Fibroblast of pulmonary artery (primary cell): ENCODE measurements at places on chromosomes 4 and X.
A peak's percentile ranks its signal among the peaks of the same experiment; 100 is the strongest.

GRCh38 chr4:147969573-147970385 lies 237.9 kb downstream of the ARHGAP10 start:
- no peak for DNase-seq

GRCh38 chrX:141989815-141990214 lies 86.1 kb downstream of the MAGEC1 start:
- DNase-seq: peak; percentile 41

- DNase-seq: no peak
These were observed 28.9 kb upstream of the SMIM31 start for GRCh38 chr4:164725066-164725465.

DNA sequence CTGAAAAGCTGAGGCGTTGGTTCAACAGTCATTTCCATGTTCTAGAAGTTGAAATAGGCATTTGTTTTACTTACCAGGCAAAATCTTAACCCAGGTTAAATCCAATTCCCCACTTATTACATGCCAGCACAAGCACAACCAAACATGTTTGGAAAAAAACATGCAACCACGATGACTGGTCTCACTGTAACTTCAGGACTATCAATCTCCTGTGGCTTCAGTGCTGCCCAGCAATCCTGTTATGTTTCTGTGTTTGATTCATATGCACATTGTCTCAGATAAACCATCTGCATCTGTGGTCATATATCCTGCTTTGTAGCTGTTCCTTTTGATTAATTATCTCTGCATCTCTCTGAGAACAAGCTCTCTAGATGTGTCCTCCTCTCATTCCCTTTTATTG lies 28.3 kb downstream of the PRDM8 start:
- DNase-seq: no peak

DNA sequence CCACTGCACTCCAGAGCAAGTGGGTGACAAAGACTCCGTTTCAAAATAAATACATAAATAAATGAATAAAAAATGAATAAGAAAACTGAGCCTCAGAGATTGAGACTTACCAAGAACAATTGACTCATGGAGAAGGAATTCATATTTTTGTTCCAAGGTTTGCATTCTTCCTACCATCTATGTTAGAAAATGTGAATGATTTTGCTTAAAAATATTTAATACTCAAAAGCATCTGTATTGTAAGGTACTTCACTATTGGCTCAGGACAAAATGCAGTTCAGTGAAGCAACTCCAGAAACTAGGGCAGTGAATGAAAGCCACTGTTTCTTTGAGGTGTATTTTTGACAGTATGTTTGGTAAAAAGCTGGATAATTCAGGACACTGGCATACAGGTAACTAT lies 54.1 kb downstream of the XAGE2 start:
- peak; percentile 64 for DNase-seq

DNA sequence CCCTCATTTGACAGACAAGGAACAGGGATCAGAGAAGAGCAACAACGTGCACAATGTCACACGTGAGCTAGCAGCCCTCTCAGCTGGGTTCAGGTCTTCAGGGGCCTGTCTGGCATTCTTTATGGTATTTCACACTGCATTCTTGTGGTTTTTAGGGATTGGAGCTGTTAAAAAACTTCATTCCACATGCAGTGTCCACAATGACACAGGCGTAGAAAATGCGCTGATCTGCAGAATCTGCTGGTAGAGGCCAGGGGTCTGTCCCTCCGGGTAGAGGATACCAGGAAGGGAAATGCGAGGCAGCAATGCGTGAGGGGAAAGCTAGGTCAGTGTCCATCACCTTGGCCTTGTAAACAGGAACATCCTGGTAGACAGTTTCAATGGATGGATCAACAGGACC lies 36.6 kb downstream of the MAP7D3 start:
- DNase-seq: peak; percentile 74

- no peak for DNase-seq
These were observed 40.5 kb downstream of the NFKB1 start for GRCh38 chr4:102541697-102542096.

DNA sequence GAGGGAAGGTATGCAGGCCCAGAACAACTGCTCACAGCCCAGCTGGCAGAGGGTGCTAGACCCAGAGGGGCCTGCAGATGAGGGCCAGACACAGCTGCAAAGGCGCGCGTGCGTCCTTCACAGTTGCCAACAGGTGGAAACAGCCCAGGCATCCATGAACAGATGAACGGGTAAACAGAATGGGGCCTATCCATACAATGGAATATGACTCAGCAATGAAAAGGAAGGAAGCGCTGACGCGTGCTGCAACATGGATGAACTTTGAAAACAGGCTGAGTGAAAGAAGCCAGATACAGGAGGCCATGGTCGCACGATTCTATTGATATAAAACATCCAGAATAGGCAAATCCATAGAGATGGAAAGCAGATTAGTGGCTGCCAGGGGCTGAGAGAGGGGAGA lies 83.1 kb upstream of the DDX3X start:
- DNase-seq: no peak

- DNase-seq: peak; percentile 49
These were observed 12.2 kb downstream of the TET2 start for GRCh38 chr4:105158837-105159236.

DNA sequence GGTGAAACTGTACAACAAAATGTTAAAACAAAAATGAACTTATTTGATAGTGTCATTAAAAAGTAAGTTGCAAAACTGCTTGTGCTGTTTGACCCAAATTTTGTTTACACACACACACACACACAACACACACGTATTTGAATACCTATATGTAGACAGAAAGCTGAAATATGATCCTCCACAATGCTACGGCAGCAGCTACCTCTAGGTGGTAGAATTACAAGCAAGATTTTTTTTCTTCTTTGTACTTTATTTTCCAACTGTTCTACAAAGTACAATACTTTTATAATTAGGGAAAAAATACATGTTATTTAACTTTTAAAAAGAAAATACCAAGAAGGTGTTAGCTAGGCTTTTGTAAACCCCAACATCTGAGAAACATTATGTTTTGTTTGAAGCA lies 1.2 kb downstream of the CYTL1 start:
- no peak for DNase-seq
